ENCODE measurements at places on chromosomes 6 and 20. TPM values are rescaled to one million over a fixed set of nuclear protein-coding genes. Genes with fewer than 3 reads are reported as not detected.

Gene LY6G6C
- total RNA-seq = 1.3 TPM

Gene CD24
- 1,533 TPM for total RNA-seq

Gene PPP1R14C
- 1.2 TPM for total RNA-seq

DNA sequence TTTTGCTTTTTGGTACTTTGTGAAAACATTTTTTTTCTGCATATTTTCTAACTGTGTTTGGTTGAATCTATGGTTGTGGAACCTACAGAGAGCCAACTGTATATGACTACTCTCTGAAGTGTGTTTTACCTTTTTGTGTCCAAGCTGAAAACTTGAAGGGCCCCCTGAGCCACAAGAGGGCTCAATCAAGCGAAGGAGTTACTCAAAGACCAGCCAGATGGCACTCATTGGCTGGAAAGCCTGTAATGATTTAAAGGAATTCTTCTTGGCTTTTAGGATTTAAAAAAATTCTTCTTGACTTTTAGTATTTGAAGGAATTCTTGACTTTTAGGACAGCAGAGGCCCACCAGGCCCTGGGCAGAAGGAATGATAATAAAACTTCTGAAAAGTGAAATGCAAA lies 27.0 kb upstream of the ECI2 start:
- DNase-seq = no peak

Gene CD40
- total RNA-seq = 1.5 TPM

- no peak for DNase-seq
Measured at GRCh38 chr6:105153676-105154075, 26.1 kb downstream of the POPDC3 start.

Gene ZC2HC1B
- not detected for total RNA-seq

- no peak for DNase-seq
Measured at GRCh38 chr20:50296450-50297375, 106.1 kb downstream of the CEBPB start.

Gene CRYBG1
- 3.0 TPM for total RNA-seq

Gene PI3
- not detected for total RNA-seq

GRCh38 chr6:160378218-160378617 lies 30.0 kb downstream of the SLC22A3 start:
- DNase-seq = no peak

DNA sequence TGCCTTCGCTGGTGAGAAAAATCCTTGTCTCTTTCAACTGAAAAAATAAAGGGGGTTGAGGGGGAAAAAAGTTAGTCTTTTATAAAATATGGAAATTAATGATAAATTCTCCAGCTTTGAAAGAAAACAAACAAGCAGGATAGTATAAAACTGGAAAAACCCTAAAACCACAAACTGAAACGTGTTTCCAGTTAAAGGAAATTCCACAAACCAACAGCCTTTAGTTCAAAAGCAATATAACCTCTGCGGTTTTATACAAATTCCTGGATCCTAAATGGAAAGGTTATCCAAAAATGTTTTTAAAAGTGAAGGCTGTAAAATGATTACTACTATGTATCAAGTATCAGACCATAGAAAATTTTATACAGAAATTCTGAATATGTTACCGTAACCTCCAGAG lies 55.6 kb downstream of the BMP5 start:
- DNase-seq = no peak

Data from progenitor cell of endocrine pancreas (in vitro differentiated cells).